Effector memory CD4-positive, alpha-beta T cell (primary cell): ENCODE measurements at places on chromosomes 12 and 14.

GRCh38 chr14:94058674-94059138 lies 22.3 kb downstream of the DDX24 start:
- no peak for DNase-seq

GRCh38 chr12:12072064-12072760 lies 1.5 kb downstream of the BCL2L14 start:
- DNase-seq: peak; percentile 6

- DNase-seq: peak; percentile 28
These were observed 30.6 kb downstream of the CLECL1 start for GRCh38 chr12:9702255-9702654.

DNA sequence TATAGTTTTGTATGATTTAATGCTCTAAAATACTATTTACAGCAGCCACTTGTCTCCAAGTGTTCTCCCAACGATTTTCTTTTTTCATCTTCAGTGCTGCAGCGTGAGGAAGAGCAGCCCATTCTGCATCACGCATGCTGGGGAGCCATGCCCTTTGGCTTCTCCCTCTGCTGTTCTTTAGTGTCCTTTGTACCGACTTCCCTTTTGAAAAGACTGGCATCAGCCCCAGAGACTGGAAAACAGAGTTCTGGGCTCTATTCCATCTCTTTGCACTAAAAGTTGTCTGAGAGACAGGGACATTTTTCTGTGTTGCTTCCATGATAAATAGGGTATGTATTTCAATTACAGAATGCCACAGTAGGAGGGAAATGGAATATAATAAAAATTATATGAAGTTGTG lies 105.1 kb downstream of the RERG start:
- DNase-seq: no peak

GRCh38 chr12:88715673-88716072 lies 135.4 kb upstream of the KITLG start:
- no peak for DNase-seq

GRCh38 chr12:89923091-89923490 lies 214.5 kb upstream of the ATP2B1 start:
- DNase-seq: no peak
